NCI-H345 (cell line): ENCODE measurements at places on chromosomes 7 and 10.

- no peak for DNase-seq
Observed at GRCh38 chr7:43520201-43520600, 62.7 kb upstream of the STK17A start.

DNA sequence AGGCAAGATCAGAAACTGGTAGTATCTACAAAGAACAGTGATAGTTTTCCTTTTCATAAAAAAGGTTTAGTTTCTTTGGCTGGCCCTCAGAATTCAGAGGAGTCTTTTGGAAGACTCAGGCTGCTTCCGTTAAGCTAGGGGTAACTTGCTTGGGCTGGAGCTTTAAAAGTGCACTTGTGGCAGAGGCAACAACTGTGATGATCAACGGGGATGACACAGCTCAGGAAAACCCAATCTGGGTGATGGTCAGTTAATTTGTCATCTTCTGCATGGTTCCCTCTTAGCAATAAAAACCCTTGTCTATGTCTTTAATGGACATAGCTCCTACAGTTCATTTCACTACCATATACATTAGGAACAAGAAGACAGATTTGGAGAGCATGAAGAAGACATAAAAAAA, 46.7 kb downstream of the SGMS1 start:
- DNase-seq: no peak

GRCh38 chr7:5677538-5678294, 103.7 kb downstream of the RNF216 start:
- DNase-seq: no peak

DNA sequence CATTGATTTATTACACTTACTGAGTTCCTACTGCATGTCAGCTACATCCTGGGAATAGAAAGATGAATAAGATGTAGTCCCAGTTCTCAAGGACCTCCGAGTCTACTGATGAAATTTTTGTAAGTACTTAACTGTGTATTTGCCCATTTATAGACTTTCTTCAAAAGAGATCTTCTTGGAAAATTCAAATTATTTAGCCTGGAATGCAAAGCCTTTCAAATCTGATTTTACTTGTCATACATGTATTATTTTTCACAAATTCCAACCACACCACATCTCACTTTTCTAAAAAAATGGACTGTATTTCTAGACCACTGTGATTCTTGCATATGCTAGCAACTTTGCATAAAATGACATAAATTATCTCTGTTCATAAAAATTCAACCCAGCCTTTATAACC, 581.3 kb downstream of the ATRNL1 start:
- DNase-seq: no peak

- DNase-seq: no peak
Observed at GRCh38 chr7:139709485-139709884, 68.3 kb downstream of the HIPK2 start.

DNA sequence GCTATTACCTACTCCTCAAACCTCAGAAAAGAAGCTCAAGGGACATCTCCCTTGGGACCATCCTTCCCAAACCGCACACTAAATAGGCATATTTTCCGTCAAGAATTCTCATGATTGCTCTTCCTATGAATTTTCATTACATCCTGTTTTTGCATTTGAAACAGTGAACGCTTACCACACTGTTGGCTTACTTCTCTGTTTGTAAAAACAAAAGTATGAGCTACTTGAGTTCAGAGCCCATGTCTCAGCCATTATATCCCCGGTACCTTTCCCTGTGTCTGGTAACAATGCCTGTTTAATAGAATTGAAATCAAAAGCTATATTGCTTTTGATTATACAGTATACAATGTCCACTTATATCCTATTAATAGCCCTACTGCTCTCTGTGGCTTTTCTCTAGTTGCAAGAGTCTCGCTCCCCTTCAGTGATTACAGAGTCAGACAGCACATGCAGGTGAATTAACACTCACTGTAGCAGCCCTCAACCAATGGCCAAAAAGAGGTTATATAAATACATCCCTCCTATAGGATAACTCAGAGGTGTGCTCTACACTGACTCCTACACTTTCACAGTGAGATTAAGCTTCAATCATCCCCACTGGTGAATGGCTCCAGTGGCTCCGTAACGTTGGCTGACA, 264.4 kb downstream of the SORCS1 start:
- no peak for DNase-seq

- no peak for DNase-seq
Observed at GRCh38 chr10:112235920-112236319, 47.3 kb upstream of the TECTB start.

DNA sequence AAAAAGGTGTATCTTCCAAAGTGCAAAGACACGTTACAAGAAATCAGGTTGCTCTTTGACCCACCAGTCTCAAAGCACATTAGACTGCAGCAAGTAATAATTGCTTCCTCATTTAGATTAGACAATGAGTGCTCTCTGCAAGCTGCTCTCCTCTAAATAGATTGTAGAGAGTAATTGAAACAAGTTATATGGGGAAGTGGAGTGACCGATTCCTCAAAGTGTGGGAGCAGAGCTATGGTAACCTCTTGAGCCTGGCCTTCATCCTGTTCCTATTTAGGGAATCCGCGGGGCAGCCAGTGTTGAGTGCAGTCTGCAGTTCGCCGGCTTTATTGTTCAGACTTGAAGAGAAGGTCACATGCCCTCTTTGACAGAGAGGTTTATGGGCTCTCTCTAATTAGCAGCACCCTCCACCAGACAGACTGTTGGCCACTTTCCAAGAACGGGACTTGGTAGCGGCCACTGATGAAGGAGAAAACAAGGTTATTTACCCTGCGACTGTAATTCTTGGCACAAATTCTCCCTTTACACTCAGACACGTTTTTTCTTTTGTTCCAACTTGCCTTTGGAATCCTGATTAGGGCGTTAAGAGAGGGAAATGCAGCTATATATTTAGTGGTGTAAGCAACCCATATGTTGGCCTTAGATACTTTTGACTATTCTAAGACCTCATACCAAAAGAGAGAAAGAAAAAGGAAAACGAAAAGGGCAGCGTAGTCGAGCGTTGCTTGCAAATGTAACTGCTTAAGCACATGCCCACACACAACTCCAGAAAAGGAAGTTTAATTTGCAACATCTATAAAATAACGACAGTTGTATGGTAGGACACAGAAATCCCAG, 107.5 kb downstream of the REEP3 start:
- peak; percentile 92 for DNase-seq

- DNase-seq: no peak
Observed at GRCh38 chr10:76415554-76415953, 984.1 kb downstream of the LRMDA start.

- DNase-seq: no peak
Observed at GRCh38 chr7:135898226-135898625, 78.9 kb downstream of the MTPN start.

DNA sequence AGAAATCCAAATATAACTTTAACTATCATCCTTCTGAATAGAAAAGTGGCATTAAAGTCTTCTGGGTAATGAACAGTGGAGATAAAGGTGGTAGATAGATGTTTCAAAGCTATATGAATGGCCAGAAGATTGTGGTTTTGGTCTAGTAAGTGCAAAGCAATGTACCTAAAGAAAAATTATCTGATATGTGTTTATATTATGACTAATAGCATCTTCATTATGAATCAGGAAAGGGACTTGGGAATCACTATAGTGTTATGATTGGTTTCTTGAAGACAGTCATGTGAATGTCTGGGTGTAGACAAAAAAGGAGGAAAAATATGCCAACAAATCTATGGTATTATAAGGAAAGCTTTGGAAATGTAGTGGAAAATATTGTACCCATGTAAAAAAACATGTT, 3.0 kb downstream of the ZNF518A start:
- DNase-seq: no peak

GRCh38 chr10:11073410-11073809, 55.7 kb downstream of the CELF2 start:
- no peak for DNase-seq

GRCh38 chr10:108409306-108409705, 1244.8 kb upstream of the SORCS1 start:
- DNase-seq: no peak

- no peak for DNase-seq
Observed at GRCh38 chr7:69638674-69639073, 40.4 kb downstream of the AUTS2 start.

- no peak for DNase-seq
Observed at GRCh38 chr10:49644035-49644646, 30.3 kb downstream of the CHAT start.

- DNase-seq: peak; percentile 14
Observed at GRCh38 chr7:36440880-36441279, 51.2 kb downstream of the ANLN start.

DNA sequence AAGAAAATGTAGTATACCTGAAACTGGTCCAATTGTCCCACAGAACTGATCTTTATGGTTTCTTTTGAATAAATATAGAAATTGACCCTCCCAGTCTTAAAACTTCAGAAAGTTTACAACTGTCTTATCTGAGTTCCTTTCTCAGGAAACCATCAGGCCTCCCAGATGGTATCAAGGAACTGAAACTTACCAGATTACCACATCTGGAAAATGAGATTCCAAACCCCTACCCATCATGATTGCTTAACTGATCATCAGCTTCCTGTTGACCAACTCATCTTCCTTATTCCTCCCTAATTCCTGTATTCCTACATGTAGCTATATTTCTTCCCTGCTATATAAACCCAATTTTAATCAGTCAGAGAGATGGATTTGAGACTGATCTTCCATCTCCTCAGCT, 5.5 kb downstream of the VWDE start:
- DNase-seq: no peak

DNA sequence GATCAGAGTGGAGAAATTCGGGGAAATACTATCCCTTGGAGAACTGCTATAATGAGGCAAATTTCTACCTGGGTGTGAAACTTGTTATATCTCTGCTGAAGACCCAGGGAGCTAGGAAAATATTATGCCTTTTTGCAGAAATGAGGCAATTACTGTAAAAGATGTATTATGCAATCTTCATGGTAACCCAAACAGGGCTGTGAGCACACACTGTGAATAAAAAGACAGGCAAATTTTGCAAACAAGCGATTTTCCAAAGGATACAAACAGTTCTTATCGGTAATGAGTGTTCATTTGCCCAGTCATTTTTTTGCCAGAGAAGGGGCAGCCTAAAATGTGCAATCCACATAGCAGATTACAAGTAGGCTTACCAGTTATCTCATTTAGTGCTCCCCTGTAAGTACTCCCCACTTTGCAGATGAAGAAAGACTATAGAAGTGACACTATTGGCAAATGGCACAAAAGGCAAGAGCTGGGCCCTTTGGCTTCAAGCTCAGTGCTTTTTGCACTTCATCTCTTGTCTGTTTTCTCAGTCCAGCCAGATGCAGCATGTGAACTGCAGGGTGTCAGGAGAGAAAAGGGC, 205.8 kb downstream of the HECW1 start:
- no peak for DNase-seq

DNA sequence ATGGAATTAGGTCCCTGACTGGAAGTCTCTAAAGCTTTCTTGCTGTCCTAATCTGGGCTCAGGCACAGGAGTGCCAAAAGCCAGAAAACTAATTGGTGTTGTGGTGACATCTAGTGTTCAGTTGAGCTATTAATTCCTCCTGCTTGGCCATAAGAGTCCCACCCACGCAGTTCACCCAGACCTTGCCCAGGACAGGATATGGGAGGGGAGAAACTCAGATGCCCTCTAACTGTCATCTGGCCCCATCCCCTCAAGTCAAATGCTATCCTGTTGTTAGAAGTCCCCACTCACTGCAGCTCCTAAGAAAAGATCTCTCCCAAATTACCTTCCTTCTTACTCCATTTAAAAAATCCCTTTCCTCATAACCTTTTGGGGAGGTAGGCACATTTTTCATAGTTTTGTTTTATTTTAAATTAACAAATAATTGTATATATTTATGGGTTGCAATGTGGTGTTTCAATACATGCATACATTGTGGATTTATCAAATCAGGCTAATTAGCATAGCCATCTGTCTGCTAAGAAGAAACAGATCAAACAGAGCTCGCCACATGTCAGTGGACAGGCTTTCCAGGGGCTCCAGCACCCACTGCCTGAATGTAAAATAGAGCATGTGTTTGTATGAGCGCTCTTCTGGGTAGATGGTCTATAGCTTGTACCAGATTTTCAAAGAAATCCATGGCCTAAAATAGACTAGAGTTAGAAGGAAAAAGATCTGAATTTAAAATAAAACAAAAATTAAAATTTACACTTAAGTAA, 84.0 kb downstream of the GSAP start:
- peak; percentile 75 for DNase-seq

DNA sequence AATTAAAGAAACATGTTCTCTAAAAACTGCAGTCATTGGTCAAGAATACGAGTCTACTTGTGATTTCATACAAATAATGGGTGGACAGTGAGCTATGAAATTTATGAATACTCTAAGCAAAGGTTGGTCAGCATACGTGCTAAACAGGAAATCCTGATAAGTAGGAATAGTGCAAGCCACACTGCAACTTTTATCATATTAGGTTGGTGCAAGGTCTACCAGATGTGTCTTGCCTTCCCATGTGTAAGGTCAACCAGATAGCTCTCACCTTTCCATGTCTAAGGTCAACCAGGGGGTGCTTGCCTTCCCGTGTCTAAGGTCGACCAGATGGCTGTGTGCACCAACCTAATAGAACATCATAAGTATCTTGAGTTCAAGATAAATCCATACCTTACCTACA, 2.0 kb upstream of the ITGB1 start:
- DNase-seq: no peak

- DNase-seq: no peak
Observed at GRCh38 chr10:25294032-25294926, 119.5 kb downstream of the GPR158 start.

- DNase-seq: peak; percentile 33
Observed at GRCh38 chr10:17453373-17454091, 863 bp downstream of the ST8SIA6 start.

- no peak for DNase-seq
Observed at GRCh38 chr7:50534690-50535290, 30.4 kb downstream of the DDC start.

GRCh38 chr10:56912043-56912442, 551.0 kb upstream of the ZWINT start:
- DNase-seq: no peak

GRCh38 chr10:31804352-31804810, 124.2 kb downstream of the ARHGAP12 start:
- DNase-seq: no peak

DNA sequence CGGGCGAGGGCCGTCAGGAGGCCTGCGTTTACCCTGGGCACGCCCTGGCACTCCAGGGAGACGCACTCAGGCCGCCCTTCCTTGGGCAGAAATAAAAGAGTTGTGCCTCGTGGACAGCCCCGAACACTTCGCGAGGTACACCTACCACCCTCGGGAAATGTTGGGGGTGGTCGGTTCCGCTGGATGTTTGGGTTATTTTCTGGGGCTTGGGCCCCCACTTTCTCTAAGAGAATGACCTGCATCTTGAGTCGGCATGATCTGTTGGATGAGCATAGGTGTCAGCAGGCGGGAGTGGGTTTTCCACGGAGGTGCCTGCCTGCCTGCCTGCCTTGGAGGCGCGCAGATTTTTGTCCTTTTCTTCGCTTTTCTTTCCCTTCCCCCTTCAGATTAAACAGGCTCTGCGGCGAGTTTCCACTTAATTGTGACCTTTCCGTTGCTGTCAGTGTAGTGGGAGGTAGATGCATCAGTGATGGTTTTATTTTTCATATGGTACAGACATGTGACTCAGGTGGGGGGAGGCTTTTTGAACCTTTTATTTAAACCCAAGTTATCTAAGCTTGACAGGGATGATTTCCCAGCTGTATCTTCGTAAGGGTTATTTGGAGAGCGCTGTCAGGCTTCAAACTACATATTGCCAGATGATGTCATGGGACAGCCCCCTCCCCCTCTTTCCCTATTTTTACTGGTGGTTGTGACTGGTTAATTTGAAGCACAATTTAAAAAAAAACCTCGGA, 661 bp downstream of the HECTD2 start:
- peak; percentile 41 for DNase-seq
